ENCODE measurements at places on chromosomes 6 and 20.

GRCh38 chr6:17470202-17470937, 77.0 kb downstream of the CAP2 start:
- no peak for DNase-seq

DNA sequence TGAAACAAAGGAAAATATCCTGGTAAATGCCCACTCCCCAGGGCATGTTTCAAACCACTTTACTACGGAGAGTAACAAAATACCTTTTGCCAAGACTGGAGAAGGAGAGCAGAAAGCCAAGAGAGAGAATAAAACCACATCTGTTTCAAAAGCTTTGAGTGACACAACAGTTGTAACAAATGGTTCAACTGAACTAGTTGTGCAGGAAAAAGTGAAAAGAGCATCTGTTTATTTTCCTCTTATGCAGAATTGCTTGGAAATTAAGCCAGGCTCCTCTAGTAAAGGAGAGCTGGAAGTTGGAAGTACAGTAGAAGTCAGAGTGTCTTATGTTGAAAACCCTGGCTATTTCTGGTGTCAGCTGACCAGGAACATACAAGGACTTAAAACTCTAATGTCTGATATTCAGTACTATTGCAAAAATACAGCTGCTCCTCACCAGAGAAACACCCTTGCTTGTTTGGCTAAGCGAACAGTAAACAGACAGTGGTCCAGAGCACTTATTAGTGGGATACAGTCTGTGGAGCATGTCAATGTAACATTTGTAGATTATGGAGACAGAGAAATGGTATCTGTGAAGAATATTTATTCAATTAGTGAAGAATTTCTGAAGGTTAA, 2.6 kb downstream of the TDRD6 start:
- no peak for DNase-seq

DNA sequence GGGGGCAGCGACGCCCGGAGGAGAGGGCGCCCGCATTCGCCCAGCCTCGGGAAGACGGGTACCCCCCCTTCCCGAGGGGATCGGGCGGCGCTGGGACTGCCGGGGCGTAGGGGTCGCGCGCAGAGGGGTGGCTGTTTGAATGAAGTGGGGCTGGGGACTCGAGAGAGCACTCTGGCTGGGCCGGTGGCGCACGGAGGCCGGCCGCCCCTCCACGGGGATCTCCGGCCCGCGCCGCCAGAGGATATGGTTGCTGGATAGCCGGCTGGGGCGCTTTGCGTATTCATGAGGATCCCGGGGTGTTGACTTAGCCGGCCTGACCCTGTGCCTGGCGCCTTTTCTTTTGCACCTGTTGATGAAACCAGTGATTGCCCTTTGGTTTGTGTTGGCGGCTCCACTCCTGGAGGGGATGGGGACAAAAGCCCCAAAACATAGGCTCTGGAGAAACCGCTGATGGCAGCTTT, 469 bp downstream of the SYNJ2 start:
- DNase-seq = no peak

DNA sequence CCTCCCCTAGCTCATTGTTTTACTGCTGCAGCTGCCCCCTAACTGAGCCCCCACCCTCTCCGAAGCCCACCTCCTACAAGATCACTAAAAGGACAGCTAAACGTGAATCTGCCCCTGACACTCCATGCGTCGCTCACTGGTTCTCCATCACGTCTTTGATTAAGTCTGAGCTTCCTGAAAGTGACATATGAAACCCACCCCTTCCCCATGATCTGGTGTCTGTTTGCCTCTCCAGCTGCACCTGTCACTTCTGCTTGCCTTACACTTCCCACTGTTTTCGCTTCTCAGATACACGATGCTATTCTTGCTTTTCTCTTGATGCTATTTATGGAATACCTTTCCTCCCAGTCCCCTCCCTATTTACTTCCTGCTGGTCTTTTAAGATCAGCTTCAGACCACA, 8.0 kb upstream of the PERP start:
- no peak for DNase-seq

DNA sequence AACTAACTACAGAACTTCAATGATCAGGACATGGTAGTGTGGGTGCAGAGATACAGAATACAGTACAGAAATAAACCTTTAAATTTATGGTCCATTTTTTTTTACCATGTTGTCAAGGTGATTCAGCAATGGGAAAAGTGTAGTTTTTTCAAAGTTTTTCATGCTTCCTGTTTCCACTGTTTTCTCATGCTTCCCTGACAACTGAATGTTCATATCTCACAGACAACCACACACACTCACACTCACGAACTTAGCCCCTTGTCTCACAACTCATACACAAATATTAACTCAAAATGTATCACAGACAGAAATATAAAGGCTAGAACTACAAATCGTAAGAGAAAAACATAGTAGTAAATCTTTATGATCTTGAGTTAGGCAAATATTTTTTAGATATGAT, 232.6 kb upstream of the CDYL start:
- DNase-seq = no peak

DNA sequence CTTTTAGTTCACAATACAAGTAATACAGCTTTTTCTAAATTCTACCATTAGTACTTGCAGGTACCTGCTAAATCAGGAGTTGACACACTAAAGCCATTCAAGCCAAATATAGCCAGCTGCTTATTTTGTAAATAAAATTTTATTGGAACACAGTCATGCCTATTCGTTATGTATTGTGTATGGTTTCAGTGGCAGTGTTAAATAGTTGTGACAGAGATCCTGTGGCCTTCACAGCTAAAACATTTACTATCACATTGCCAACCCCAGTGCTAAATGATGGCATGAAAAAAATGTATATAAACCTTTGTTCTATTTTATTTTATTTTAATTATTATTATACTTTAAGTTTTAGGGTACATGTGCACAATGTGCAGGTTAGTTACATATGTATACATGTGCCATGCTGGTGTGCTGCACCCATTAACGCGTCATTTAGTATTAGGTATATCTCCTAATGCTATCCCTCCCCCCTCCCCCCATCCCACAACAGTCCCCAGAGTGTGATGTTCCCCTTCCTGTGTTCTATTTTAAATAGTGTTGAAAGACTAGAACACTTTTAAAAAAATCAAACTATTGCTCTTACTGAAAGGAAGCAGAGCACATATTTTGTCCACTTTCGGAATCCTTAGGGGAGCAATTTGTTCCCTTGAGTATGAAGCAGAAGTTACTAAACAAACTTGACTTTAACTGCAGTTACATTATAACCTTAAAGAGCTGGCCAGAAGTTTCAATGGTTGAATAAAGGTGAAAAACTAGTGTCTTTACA, 115.7 kb downstream of the PRIM2 start:
- no peak for DNase-seq

DNA sequence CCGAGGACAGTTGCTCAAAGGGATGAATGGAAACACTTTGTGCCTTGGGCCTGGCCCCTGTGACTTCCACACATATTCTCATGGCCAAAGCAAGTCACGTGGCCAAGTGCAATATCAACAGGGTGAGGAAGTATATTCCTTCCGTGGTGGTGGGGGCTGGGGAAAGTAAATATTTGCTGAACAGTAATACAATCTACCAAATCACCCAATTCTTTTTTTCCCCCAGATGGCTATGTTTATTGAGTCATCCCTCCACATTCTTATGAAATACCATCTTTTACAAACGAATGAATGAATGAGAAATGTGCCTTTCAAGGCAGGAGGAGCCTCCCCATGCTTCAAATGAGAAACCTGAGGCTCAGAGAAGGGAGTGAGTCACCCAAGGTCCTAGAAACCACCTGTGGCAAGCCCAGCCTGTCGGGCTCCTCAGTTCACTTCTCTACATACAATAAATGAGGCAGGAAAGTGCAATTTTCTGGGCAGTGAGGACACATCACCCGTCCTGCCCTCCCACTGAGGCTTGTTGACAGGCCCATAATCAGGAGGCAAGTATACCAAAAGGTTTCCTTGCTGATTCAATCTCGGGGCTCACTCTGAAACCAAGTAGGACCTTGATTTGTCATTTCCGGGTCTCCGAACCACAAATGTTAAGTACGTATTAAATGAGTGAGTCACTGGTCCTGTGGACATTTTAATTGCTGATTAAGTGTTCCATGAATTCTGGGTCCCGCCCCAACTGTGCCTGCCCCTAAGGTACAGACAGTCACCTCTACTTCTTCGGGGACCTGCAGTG, 25.3 kb upstream of the TOP1 start:
- peak; percentile 93 for DNase-seq

GRCh38 chr20:48845721-48846306, 18.0 kb upstream of the PREX1 start:
- DNase-seq = no peak

- peak; percentile 82 for DNase-seq
These were observed 113.7 kb upstream of the BCLAF1 start for GRCh38 chr6:136403110-136403980.

- peak; percentile 24 for DNase-seq
These were observed 85.1 kb downstream of the CLIC5 start for GRCh38 chr6:45930420-45931040.

DNA sequence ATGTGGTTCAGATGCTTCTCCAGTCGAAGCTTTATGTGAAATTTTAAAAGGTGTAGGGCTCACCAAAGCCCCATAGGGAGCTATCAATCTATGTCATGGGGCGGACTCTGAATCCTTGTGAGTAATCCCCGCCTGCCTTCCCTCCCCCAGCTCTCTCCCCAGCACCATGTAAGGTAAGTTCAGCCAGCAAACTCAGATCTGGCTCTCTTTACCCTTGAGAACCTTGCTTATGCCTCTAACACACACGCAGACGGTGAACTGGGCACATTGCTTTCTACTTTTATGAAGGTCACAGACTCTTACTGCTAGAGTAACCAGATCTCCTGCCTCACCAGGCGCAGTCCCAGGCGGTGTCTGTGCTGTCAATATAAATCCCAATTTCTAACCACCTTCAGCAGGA, 82.6 kb upstream of the CNKSR3 start:
- DNase-seq = no peak

DNA sequence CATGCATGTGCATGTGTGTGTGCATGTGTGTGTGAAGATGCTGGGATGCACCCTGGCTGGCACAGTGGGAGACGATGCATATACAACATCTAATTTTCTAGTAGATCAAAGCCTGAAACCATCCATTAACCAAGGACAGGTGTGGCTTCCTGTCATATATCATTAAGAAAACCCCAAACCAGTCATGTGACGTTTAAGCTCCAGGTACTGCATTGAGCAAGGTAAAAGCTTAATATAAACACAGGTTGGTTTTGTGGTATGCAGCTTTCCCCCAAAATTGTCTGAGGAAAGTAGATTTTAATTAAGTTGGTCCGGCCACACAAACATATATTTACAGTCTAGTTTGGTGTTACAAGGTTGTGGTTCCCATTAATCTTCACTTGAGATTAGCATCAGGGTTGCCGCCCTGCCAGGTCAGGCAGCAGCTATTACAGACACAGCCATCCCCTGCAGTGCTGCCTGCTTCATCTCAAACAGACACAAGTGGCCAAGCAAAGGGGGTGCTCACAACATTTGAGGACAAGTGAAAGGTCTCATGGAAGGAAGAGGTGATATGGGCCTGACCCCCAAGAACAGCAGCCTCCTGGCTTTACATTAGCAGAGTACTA, 48.6 kb upstream of the NAA20 start:
- no peak for DNase-seq

GRCh38 chr6:7129360-7129759, 21.6 kb downstream of the RREB1 start:
- DNase-seq = no peak

DNA sequence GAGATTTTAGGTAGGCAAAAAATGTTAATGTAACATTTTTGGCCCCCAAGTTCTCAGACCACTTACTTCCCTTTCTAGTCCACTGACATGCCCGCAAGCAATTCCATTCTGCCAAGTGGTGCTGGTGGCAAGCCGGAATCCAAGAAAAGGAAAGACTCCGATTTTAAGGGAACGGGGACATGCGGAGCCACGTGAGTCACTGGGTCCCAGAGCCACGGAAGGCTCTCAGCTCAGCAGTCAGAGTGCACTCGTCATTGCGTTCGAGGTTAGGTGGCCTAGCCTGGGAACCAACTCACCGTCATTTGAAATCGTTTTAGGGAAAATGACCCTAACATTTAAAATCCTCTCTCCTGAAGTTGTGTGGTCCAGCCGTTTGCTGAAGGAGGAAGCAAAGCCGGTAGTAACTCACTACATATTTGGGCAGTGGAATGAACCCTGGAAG, 711 bp upstream of the SIRT5 start:
- no peak for DNase-seq

GRCh38 chr6:131524695-131525336, 48.2 kb upstream of the ARG1 start:
- no peak for DNase-seq

Measured in AG04450 (cell line).